Esophagus mucosa (tissue), 1 donor: ENCODE measurements at places on chromosomes 1 and 21. TPM values are rescaled to one million over a fixed set of nuclear protein-coding genes. Genes with fewer than 3 reads are reported as not detected.

The C1QTNF12 gene
- 3.9 TPM for total RNA-seq

The NPR1 gene
- 1.8 TPM for total RNA-seq

The PKP1 gene
- 608 TPM for total RNA-seq

The ITLN1 gene
- not detected for total RNA-seq

The LCE3D gene
- 7.7 TPM for total RNA-seq

The TOMM40L gene
- total RNA-seq: 11.4 TPM

The LRRC3 gene
- total RNA-seq: 0.72 TPM

The KAZN gene
- total RNA-seq: 33.9 TPM

The BACE2 gene
- 39.6 TPM for total RNA-seq

The TENT5C gene
- 1.1 TPM for total RNA-seq

The APH1A gene
- 113 TPM for total RNA-seq

The CFHR5 gene
- total RNA-seq: not detected

The CREB3L4 gene
- total RNA-seq: 7.6 TPM

The ATP1A2 gene
- total RNA-seq: 0.80 TPM

The C1QC gene
- total RNA-seq: 11.7 TPM

The OTUD3 gene
- 4.2 TPM for total RNA-seq

The IFNLR1 gene
- total RNA-seq: 4.0 TPM

The UMODL1 gene
- total RNA-seq: 0.08 TPM

The HEYL gene
- total RNA-seq: 0.44 TPM

The TDRD10 gene
- total RNA-seq: 0.44 TPM

The SELE gene
- 0.56 TPM for total RNA-seq

The ACTA1 gene
- total RNA-seq: 1.3 TPM

The MAN1C1 gene
- total RNA-seq: 2.6 TPM

The SPEN gene
- 25.1 TPM for total RNA-seq

The FMO5 gene
- total RNA-seq: 0.68 TPM

The BARHL2 gene
- total RNA-seq: not detected

The AUNIP gene
- total RNA-seq: 3.3 TPM

The SHE gene
- total RNA-seq: 1.4 TPM

The NBPF6 gene
- total RNA-seq: not detected

The RPE65 gene
- not detected for total RNA-seq

The TFAP2E gene
- 1.1 TPM for total RNA-seq

The AMY2A gene
- not detected for total RNA-seq

The PLEKHA6 gene
- 11.1 TPM for total RNA-seq

The PHF13 gene
- 7.5 TPM for total RNA-seq

The RNU1-2 gene
- total RNA-seq: 6,387 TPM

The C1orf185 gene
- total RNA-seq: not detected

The PLPPR4 gene
- 0.20 TPM for total RNA-seq

The CCDC27 gene
- not detected for total RNA-seq

The TMEM69 gene
- total RNA-seq: 22.6 TPM

The ZNF593OS gene
- 0.16 TPM for total RNA-seq

The CFHR3 gene
- 0.36 TPM for total RNA-seq

The POU3F1 gene
- 6.0 TPM for total RNA-seq

The KLF17 gene
- not detected for total RNA-seq

The ZNF670 gene
- 1.4 TPM for total RNA-seq

The MROH7 gene
- total RNA-seq: 0.68 TPM

The DISP1 gene
- total RNA-seq: 1.4 TPM

The GNAT2 gene
- not detected for total RNA-seq

The HIVEP3 gene
- 7.0 TPM for total RNA-seq

The DCDC2B gene
- not detected for total RNA-seq

The S100A8 gene
- total RNA-seq: 27,439 TPM

The SLC5A3 gene
- total RNA-seq: 5.6 TPM
